ENCODE measurements at places on chromosomes 12 and 14. TPM values are rescaled to one million over a fixed set of nuclear protein-coding genes. Genes with fewer than 3 reads are reported as not detected.
A peak's percentile ranks its signal among the peaks of the same experiment; 100 is the strongest.

DNA sequence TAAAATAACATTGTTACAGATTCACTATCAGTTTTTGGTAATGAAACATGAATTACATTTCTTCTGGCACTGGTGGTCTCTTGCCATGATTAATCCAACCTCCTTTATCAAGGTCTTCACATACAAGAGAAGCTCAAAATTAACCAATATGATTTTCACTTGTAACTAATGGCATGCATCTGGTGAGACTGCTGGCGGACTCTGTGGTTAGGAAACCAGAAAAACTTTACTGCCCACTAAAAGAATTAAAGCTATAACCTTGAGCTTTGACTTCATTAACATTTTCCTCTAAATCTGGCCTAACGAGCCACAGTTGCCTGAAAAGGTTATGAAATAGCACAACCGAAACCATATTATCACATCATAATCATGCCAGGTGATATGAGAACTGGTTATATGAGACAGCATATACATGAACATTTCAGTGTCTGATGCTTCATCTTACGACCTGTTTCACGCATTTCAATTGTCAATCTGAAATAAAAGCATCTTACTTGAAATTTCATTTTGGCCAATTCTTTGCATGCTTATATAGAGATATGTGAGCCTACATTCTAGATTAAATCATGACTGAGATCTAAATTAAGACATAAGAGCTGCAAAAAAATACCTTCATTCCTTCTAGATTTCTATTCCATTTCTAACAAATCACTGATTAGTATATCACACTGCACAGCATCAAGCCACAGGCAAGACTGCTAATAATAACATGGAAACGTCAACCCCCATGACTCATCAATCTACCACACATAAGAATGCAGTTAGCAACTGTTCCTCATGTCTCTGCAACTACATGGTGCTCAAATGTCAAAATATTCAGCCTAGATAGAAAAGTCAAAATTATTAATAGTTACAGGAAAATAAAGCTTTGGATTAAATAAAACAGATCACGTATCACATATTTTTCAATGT is 89.3 kb downstream of the OSBPL8 start:
- DNase-seq: no peak

DNA sequence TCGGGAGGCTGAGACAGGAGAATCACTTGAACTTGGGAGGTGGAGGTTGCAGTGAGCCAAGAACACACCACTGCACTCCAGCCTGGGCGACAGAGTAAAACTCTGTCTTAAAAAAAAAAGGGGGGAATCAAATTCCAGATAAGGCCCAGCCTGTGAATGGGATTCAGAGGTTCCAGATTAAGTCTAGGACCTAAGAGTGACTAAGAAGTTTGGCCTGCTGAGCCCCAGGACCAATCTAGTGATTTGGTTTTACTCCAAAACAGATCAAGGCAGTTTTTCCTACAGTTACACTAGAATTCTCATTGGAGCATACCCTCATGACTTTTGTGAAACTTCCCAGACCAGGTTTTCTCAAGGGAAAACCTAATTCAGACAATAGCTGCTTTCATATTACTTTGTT is 22.8 kb downstream of the EXOC5 start:
- DNase-seq: no peak

GRCh38 chr14:100879782-100880181 is 23.7 kb downstream of the RTL1 start:
- no peak for DNase-seq

GRCh38 chr12:118355843-118356242 is 16.9 kb downstream of the TAOK3 start:
- no peak for DNase-seq

- DNase-seq: no peak
Measured at GRCh38 chr12:76547526-76547925, 12.0 kb downstream of the OSBPL8 start.

GRCh38 chr14:72651081-72651480 is 242.8 kb downstream of the DPF3 start:
- peak; percentile 14 for DNase-seq

DNA sequence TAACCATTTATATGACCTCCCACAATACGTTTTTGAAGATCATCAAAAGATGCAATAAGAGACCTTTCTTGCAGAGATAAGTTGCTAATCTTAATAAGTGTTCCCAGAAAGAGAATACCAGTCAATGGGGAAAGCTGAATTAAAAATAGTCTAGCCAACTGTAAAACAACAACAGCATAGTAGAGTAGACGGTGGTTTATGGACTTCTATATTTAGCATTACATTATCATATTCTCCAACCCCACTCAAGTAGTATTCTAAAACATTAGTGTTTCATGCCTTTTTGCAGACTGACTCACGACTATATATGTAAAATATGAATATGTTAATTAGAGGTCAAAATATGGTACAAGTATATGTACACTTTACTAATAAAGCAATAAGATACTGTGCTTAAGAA is 218.9 kb downstream of the MED13L start:
- DNase-seq: no peak

- DNase-seq: no peak
Measured at GRCh38 chr12:119153477-119154434, 25.0 kb upstream of the HSPB8 start.

DNA sequence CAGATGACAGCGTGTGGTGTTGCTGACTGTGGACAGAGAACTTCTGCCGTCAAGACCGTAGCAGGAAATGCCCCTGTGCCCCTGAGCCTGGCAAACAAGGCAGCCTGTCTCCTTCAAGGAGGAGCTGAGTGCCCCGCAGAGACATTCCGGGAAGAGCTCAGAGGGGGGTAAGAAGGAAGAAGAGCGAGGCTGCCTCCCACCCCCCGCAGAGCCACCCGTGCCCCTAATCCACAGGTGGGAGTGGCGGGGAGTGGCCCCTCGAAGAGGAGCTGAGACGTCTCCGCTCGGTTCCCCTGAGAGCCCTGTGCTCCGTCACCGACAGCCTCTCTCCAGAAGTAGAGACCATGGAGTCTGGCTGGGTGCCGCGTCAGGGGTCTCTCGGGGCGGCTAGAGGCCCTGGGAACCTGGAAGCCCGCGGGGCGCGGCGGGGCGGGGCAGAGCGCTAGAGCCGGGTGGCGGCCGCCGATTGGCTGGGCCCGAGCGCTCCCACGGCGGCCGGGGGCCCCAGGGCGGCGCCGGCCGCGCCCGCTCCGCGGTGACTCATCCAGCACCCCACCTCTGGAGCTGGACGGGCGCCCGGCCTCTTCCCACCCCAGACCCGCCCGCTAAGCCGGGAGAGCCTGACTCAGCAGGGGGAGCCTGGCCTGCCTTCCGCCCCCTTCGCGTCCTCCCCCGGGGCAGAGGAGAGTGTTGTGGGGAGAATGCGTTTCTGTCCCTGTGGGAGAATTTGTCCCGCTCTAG is 25.2 kb upstream of the KRT78 start:
- DNase-seq: peak; percentile 69

UNC79 gene
- not detected for total RNA-seq

C12orf54 gene
- total RNA-seq: not detected

SPX gene
- 0.64 TPM for total RNA-seq

All from activated CD8-positive, alpha-beta memory T cell treated with anti-CD3 and anti-CD28 coated beads, Interleukin-2, amount 10 ng/mL, durations not matched to agents 7 days and 5 days (primary cell).